Nephron progenitor cell (in vitro differentiated cells): ENCODE measurements at places on chromosomes 11 and 22.
A peak's percentile ranks its signal among the peaks of the same experiment; 100 is the strongest.

DNA sequence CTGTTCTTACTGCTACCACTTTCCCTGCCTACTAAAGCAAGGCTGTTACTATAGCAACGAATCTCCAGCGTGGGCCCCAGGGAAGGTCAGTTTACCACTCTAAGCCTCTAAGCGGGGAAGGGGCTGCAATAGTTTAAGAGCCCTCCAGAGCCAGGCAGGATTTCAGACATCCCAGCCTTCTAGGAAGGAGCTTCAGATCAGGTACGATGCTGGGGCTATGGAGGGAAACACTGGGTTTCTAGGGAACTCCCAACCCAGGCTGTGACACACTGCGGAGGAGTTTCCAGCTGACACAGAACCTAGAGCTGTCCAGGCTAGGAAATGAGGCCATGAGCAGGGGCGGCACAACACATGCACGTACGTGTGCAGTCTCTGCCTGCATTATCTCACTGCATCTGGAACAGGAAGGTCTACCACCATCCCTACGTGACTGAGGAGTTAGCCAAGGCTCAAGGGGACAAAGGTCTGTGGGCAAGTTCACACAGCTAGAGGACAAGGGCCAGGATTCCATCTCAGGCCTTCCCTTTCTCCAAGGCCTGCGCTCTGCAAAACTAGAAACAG, 20.4 kb downstream of the HPS4 start:
- peak; percentile 51 for DNase-seq

GRCh38 chr22:48691431-48691851, 1136.2 kb downstream of the BRD1 start:
- DNase-seq, result no peak

GRCh38 chr22:46696229-46696518, 41.9 kb downstream of the CERK start:
- no peak for DNase-seq

GRCh38 chr11:57645689-57646085, 4.0 kb downstream of the YPEL4 start:
- DNase-seq, result no peak

GRCh38 chr22:49036513-49036912, 791.2 kb downstream of the BRD1 start:
- DNase-seq, result no peak

GRCh38 chr11:130816546-130817329, 99.5 kb downstream of the SNX19 start:
- DNase-seq, result no peak

GRCh38 chr11:44960200-44960845, 9.6 kb upstream of the TP53I11 start:
- DNase-seq, result no peak

GRCh38 chr22:35840302-35840739, 122.6 kb downstream of the APOL5 start:
- DNase-seq, result peak; percentile 78

GRCh38 chr11:132062031-132062430, 691.6 kb downstream of the NTM start:
- no peak for DNase-seq

GRCh38 chr11:111913997-111914396, 1.5 kb downstream of the HSPB2 start:
- no peak for DNase-seq

DNA sequence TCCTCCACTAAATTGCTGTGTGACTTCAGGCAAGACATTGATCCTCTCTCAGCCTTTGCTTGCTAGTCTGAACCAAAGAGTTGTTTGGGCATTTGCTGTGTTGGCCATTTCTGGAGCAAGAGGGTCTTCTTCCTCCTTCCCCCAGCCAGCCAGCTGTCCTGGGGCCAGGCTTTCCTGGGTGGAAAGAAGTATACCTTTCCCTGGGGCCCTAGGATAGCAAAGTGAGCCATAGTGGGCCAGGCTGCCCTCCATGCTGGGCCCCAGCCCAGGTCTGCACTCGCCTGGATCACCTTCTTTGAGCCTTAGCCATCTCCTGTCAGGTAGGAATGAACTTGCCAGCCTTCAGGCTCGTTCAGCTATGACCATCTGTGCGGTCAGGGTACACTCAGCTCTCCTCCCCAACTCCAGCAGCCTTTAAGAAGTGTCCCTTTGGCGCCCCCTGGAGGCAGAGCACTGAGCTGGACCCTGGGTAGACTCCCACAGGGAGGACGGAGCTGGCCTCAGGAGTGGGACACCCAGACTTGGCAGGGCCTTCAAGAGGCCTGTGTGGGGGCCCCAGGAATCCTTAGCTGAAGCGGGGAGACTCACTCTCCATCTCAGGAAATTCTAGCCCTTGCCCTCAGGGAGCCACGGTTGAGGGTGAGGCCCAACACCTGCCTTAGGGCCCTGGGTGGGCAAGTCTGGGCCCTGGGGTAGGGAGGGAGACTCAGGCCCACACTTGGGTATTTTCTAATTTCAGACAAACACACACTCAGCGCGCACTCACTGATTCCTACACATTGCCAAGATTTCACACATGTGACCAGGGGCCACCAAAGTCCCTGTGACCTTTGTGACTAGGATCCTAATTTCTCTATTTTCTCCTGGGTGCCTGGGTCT, 35.6 kb upstream of the TPBGL start:
- peak; percentile 96 for DNase-seq

DNA sequence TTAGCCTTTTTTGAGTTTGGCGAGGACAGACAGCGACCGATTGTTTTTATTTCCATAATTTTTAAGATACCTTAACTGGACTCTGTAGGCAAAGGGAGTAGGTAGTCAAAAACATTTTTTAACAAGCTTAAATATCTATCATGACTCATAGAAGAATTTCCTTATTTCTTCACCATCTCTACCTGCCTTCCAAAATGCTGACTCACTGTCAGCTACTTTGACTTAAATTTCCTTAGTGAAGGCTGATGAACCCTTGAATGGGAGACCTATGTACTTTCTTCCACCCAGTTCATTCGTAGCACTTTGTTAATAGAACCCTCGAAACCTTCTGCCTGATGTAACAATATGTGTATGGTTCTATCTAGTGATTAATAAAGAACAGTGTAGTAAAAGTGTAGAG, 1.1 kb upstream of the MTMR2 start:
- no peak for DNase-seq

DNA sequence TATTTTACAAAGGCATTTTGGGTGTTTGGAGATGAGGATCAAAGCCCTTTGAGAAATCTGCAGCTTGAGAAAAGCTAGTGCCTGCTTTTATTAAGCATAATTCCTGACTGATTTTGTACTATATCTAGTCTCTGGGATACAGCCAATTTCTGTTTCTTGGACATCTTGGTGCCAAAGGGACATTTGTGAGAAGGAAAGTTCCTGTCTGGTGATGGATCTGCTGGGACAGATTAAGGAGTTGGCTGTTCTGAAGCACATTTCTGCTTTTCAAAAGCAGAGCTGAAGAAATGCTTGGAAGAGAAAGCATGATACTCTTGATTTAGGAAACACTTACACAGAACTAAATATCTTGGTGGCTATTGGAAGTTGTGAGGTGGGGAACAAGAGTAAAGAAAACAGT, 254.6 kb upstream of the CCDC90B start:
- DNase-seq, result no peak

- DNase-seq, result no peak
Observed at GRCh38 chr11:122670131-122670530, 14.6 kb downstream of the UBASH3B start.

DNA sequence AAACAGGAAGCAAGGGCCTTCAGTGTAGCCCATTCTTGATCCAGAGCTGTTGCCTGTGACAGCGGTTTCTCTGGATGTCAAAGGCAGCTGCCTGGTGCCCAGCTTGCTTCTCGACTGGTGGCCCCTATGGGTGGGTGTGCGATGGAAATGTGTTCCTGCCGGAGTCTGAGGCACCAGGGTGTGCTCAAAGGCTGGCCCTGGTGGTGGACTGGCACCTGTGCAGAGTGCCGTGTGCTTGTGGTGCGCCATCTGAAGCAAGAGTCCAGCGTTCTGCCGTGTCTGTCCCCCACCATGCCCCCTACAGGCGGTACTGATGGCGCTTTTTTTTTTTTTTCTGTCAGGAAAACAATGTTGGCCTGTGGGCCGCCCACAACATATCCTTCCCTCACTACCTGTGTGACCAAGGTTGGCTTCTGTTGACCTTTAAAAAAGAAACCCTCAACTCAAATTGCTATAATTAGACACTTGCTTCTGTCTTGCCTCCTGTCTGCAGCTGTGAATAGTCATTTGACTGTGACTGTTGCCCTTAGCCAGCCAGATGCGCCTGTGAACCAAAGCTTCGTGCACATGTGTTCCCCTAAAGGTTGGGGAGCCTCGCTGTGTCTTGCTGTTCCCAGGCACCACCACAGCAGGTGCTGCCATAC, 4.7 kb upstream of the RANBP1 start:
- no peak for DNase-seq

GRCh38 chr11:96273507-96273906, 69.5 kb downstream of the MAML2 start:
- DNase-seq, result no peak

GRCh38 chr11:32113200-32113919, 22.5 kb downstream of the RCN1 start:
- DNase-seq, result no peak

- DNase-seq, result no peak
Observed at GRCh38 chr11:14809466-14809865, 82.6 kb downstream of the CYP2R1 start.

- no peak for DNase-seq
Observed at GRCh38 chr11:7889985-7890384, 41.1 kb downstream of the OR10A6 start.
